ENCODE measurements at places on chromosomes 3 and 15.

- peak; percentile 55 for DNase-seq
These were observed 20.7 kb downstream of the TIMP4 start for GRCh38 chr3:12138044-12138443.

- DNase-seq = no peak
These were observed 60.8 kb downstream of the MINDY4B start for GRCh38 chr3:150844484-150844883.

GRCh38 chr3:188941103-188941502 lies 230.7 kb upstream of the TPRG1 start:
- no peak for DNase-seq

- DNase-seq = no peak
These were observed 411.5 kb downstream of the RAP2B start for GRCh38 chr3:153573481-153573880.

- DNase-seq = no peak
These were observed 397.9 kb downstream of the EPHB1 start for GRCh38 chr3:135192929-135193328.

- DNase-seq = no peak
These were observed 159.2 kb downstream of the MEX3B start for GRCh38 chr15:81886591-81886990.

GRCh38 chr3:155743606-155744005 lies 1.3 kb downstream of the PLCH1 start:
- DNase-seq = no peak

GRCh38 chr15:39149636-39150150 lies 431.2 kb upstream of the THBS1 start:
- no peak for DNase-seq

GRCh38 chr3:66582721-66583423 lies 82.0 kb upstream of the LRIG1 start:
- no peak for DNase-seq

- DNase-seq = no peak
These were observed 937.6 kb downstream of the MCTP2 start for GRCh38 chr15:95168951-95169431.

DNA sequence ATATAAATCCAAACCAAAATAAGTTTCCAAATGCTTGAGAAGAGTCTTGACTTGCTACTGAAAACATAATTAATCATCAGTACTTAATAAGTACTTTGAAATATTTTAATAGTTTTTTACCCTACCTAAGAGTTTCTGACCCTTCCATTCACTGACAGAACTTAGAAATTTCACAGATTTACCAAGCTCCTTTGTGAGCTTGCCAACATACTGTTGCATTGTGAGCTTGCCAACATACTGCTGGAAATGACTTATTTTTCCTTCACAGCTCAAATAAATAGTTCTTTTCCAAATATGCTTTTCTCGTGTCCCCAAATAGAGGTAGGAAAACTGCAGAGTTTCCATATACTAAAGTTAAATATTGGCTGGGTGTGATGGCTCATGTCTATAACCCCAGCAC lies 9.6 kb upstream of the AADAC start:
- peak; percentile 69 for DNase-seq

- no peak for DNase-seq
These were observed 59.5 kb upstream of the TRPC1 start for GRCh38 chr3:142664311-142664710.

DNA sequence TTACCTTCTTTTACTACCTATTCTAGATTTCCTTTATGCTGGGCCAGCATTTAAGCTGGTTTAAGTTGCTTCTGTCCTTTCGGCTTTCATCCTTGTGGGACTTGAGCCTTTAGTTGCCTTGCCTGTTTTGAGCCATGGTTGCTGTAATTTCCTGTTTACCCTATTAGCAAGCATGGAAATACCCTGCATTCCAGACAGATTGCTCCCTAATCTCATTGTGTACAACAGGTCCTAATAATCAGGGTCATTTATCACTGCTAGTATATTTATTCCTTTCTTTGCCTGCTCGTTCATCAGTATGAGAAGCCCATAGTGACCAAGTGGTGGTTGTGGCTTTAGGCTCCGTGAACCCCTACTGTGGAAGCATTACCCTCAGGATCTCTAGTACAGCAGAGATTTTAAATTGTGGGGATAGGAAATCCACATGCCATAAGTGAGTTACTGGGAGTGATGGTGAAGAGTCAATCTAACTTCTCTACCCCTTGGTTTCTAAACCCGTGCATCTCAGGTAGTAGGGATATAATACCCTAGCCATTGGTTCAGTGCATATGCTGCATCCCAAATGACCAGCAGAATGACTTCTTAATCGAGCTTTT lies 31.9 kb downstream of the NCK1 start:
- no peak for DNase-seq

DNA sequence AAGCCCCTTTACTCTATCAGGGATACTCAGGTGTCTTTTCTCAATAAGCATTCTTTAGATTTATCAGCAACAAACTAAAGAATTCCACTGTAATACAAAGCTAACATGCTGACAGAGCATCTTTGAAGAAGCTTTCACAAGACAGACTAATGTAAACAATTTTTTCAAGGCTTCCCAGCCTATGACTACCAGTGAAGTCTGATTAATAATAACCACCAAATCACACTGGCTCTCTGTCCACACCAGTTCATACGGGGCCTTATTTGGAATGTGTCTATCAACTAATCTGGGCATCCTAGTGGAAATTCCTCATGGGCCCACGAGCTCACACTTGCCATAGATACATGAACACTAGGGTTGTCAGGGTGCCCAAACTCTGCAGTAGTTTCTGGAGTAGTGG lies 84.5 kb downstream of the EFL1 start:
- DNase-seq = peak; percentile 60

GRCh38 chr3:134769287-134769868 lies 25.7 kb upstream of the EPHB1 start:
- DNase-seq = no peak

- DNase-seq = no peak
These were observed 61.0 kb upstream of the RYK start for GRCh38 chr3:134311693-134312071.

DNA sequence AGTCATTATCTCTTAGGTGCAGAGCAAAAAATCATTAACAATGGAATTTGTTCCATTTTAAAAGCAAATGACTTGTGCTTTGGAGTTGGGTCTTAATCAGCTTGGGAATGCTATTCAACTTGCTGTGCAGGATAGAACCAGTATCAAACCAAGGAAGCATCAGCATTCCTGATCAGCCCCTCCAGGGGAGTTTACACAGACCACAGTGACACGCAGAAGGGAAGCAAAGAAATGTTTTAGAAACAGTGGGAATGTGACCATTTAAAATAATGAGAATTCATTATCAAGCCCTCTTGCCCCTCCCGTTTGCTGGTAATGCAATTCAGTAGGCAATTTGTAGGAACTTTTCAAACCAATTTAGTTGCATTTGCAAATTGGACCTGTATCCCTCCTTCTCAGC lies 155.1 kb downstream of the LRTM1 start:
- DNase-seq = no peak

GRCh38 chr15:49624056-49624455 lies 3.2 kb downstream of the DTWD1 start:
- peak; percentile 47 for DNase-seq

- peak; percentile 13 for DNase-seq
These were observed 35.6 kb upstream of the PYDC2 start for GRCh38 chr3:191425322-191425734.

DNA sequence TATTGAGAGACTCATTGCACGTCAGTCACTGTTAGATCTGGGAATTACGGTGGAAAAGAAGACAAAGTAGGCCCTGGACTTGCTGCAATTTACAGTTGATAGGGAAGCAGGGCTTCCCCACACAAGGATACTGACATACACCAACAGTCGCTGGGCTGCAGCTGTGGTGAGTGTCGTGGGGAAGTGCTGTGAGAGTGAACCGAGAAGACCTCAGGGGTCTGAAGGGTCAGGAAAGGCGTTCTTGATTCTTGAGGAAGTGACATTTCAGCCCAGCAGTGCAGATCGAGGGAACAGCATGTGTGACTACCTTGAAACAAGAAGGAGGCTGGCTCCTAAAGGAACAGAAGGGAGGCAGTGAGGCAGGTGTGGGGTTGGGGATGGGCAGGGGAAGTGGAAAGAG lies 22.5 kb downstream of the MYZAP start:
- no peak for DNase-seq

DNA sequence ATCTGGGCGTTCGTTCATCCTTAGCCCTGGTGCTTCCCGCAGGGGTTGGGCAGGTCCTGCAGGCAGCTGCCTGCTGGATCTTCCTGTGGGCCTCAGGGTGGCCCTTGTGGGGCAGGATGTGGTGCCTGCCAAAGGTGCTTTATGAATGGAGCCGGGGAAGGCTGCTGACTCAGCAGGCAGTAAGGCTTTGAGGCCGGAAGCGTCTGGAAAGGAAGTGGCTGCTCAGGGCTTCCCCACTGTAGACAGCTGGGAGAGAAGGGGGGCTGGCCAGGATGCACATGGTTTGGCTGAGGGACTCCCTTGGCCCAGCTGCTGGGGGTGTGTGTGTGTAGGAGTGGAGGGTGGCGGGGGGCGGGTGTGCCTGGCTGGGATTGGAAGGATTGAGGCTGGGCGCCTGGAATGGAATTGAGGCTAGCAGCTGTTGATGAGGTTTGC lies 12.9 kb downstream of the CD276 start:
- DNase-seq = peak; percentile 38

DNA sequence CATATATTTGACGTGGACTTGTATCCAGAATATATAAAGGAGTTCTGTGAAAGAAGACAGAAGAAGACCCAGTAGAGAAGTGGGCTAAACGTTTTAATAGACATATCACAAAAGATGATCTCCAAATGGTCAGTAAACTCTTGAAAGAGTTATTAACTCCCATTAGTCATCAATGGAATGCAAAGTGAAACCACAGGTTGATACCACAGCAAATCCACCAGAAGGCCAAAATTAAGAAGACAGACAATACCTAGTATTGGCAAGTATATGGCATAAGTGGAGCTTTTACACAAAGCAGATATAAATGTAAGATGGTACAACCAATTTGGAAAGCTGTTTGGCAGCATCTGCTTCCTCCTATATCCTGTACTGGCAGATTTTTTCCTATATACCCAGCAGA lies 6.0 kb downstream of the SPATA16 start:
- DNase-seq = no peak

GRCh38 chr15:56187665-56188064 lies 56.0 kb downstream of the RFX7 start:
- no peak for DNase-seq

GRCh38 chr3:161637559-161637958 lies 141.0 kb downstream of the OTOL1 start:
- DNase-seq = no peak

DNA sequence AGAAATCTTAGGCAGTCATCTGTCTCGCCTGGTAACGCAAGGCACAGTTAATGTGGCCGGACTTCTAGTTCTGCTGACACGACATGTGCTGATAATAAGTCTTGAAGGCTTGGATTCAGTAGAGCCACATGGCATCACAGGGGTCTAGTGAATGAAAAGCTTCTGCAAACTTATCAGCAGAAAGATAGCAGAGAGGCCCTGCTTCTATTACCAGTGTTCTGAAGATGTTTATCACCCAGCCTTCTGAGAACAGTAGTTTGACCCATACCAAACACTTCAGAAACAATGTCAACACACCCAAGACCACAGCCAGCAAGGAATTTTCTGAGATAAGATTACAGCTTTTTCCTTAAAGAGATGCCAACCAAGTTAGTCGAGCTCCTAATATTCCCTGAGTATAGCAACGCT lies 102.7 kb upstream of the UMPS start:
- peak; percentile 49 for DNase-seq

DNA sequence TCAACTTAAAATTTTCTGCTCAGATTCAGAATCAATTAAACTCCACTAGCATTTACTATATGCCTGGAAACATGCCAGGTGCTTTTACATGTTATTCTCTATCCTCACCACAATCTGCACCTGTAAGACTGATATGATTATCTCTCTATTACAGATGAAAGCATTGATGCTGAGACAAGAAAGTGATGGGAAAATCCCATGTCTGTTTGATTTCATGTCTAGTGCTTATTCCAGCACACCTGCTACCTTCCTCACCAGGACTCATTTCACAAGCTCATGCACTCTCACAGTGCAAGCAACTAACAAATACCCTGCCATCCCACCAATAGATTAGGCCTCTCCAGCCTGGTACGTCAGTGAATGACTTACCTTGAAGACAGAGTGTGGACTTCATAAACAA lies 25.0 kb upstream of the BCL6 start:
- DNase-seq = no peak

DNA sequence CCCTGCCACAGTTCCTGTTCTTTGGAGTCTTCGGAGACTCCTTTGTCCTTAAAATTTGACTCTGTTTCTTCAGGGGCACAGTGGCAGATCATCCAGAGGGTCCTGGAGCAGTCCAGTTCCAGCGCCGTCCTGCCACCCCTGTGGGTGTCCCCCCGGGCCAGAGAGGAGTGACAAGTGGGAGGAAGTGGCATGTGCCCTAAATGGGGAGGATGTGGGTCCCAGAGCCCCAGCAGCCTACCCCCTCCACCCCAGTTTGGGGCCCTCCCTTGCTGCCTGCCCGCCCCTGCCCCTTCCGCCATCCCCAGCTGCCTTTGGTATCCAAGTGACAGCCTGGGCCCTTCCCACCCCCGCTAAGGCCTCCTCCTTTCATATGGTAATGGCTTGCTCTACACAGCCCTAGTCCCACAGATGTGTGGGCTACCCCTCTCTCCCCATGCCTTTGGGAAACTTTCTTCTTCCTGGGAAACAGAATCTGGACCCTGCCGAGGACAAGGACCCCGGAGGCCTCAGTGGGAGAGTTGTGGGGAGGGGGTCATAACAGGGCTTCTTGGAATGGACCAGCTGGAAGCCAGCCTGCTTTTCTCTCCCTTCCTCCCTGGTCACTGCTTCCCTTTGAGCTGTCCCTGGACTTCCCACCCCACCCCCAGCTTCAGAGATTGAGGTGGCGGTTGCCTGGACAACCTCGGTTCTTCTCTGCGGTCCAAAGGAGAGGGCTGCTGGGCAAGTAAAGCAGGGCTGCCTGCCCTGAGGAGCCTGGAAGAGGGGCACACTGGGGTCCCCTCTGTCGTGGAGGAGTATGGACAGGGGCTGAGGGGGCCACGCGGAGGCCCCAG lies 43.2 kb downstream of the KLHL25 start:
- DNase-seq = no peak

DNA sequence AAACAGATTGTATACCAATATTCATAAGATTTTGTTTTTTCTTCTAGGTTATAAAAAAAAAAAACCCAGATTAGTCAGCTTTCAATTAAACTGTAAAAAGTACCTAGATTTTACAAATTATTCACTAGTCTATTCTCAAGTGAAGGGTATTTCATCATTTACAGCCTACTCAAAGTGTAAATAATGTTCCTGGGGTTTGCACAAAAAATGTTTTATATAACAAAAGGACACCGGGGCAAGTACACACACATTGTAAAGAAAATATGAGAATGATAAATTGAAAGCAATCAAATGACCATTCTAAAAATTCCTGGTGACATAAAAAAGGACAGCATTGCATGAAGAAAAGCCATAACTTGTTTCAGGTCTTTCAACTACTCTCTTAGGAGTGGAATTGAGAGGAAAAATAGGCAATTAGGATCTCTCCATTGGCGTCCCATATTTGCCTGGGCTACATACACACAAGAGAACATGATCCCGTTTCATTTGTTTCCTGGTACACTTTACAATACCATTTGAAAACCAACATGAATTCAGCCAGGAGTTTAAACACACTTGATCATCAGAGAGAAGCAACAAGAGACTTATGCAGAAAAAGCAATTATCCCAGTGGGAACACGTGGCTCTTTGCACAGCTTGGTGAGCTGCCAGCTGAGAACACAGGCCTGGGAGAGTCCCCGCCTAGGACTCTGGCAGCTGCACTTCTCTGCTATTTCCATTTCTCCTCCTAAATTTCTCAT lies 1039.2 kb downstream of the ROBO1 start:
- peak; percentile 43 for DNase-seq

GRCh38 chr3:31753050-31753425 lies 220.3 kb downstream of the STT3B start:
- DNase-seq = no peak
